ENCODE measurements at places on chromosomes 5 and 9. TPM values are rescaled to one million over a fixed set of nuclear protein-coding genes. Genes with fewer than 3 reads are reported as not detected.

Gene PCDHB10
- total RNA-seq = 1.1 TPM

Gene ST6GALNAC4
- 66.5 TPM for total RNA-seq

Gene PCA3
- not detected for total RNA-seq

Gene LMBRD2
- 12.7 TPM for total RNA-seq

Gene SPATA31A5
- not detected for total RNA-seq

Gene ALDH1A1
- total RNA-seq = 102 TPM

Gene CCL27
- not detected for total RNA-seq

Gene FOXD1
- 0.24 TPM for total RNA-seq

- no peak overlapping the region for H3K27ac ChIP-seq
- H3K4me3 ChIP-seq = no peak overlapping the region
- H3K4me1 ChIP-seq = no peaks in the 10 kb centered on the region
Measured at GRCh38 chr9:96448546-96449170, 1.3 kb upstream of the HABP4 start.

DNA sequence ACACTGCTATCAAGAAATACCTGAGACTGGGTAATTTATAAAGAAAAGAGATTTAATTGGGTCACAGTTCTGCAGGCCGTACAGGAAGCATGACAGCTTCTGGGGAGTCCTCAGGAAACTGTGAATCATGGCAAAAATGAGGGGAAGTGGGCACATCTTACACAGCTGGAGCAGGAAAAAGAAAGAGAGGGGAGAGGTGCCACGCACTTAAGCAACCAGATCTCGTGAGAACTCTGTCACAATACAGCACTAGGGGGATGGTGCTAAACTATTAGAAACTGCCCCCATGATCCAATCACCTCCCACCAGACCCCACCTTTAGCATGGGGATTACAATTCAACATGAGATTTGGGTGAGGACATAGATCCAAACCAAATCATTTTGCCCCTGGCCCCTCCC is 105.5 kb upstream of the CPLX2 start:
- no peaks in the 10 kb centered on the region for H3K4me1 ChIP-seq
- DNase-seq = no peak
- H3K4me3 ChIP-seq = no peak overlapping the region

GRCh38 chr5:83740741-83741140 is 20.1 kb upstream of the HAPLN1 start:
- no peaks in the 10 kb centered on the region for H3K27me3 ChIP-seq
- no peaks in the 10 kb centered on the region for H3K4me1 ChIP-seq
- no peak for DNase-seq
- H3K27ac ChIP-seq = no peak overlapping the region
- H3K36me3 ChIP-seq = no peaks in the 10 kb centered on the region

DNA sequence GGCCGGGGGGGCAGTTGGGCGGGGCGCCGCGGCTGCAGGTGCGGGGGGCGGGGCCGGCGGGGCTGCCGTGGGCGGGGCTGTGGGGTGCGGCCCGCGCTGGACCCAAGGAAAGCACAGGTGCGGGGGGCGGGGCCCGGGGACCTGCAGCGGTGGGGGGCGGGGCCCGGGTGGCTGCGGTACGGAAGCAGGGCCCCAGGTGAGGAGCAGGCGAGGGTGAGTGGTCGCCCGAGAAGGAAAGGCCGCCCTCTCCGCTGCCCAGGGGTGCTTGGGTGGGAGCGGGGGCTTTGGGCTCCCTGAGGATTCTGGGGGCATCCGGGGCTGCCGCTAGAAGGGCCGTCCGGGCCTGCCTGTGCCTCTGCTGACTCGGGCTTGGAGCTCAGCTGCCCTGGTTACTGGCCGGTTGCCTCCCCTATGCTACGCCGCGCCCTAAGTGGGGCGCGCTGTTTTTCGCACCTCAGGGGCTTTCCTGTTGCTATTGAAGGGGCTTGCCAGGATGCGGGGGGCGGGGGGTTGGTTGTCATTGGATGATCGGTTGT is 767 bp downstream of the RALGPS1 start:
- H3K27me3 ChIP-seq = no peaks in the 10 kb centered on the region
- no peak overlapping the region for H3K27ac ChIP-seq
- H3K36me3 ChIP-seq = no peaks in the 10 kb centered on the region
- peaks cover 4% of the 10 kb centered on the region for H3K4me1 ChIP-seq
- peak overlapping the region; percentile 56 for H3K4me3 ChIP-seq

- peaks cover 28% of the 10 kb centered on the region for H3K4me1 ChIP-seq
- H3K36me3 ChIP-seq = no peaks in the 10 kb centered on the region
- DNase-seq = peak; percentile 74
- no peaks in the 10 kb centered on the region for H3K27me3 ChIP-seq
- no peak overlapping the region for H3K4me3 ChIP-seq
- peak overlapping the region; percentile 47 for H3K27ac ChIP-seq
Measured at GRCh38 chr9:129183495-129184218, 5.6 kb upstream of the IER5L start.

GRCh38 chr5:81252904-81253303 is 19.8 kb downstream of the CKMT2 start:
- H3K4me3 ChIP-seq = no peak overlapping the region
- H3K36me3 ChIP-seq = no peaks in the 10 kb centered on the region
- H3K27ac ChIP-seq = no peak overlapping the region

- peaks cover 10% of the 10 kb centered on the region for H3K4me1 ChIP-seq
- peak overlapping the region; percentile 82 for H3K27ac ChIP-seq
- no peaks in the 10 kb centered on the region for H3K36me3 ChIP-seq
- H3K4me3 ChIP-seq = peak overlapping the region; percentile 81
Measured at GRCh38 chr9:122930541-122931225, 629 bp downstream of the ZBTB26 start.

- H3K4me1 ChIP-seq = no peaks in the 10 kb centered on the region
- no peaks in the 10 kb centered on the region for H3K36me3 ChIP-seq
- DNase-seq = no peak
- no peaks in the 10 kb centered on the region for H3K27me3 ChIP-seq
Measured at GRCh38 chr5:103621548-103621930, 59.0 kb upstream of the NUDT12 start.

DNA sequence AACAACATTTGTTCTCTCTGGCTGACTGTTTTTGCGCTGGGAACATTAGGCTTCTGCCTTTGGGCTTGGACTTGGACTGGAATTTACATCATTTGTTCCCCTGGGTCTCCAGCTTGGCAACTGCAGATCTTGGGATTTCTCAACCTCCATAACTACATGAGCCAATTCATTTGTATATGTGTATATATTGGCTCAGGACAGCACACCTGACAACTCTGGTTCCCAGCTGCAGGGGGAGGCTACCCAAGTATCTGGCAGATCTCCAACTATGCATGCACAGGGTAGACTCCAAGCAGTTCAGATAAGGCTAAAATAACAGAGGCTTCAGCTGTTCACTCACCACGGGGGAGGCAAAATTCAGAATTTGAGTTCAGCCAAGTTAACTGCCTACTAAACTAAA is 31.6 kb upstream of the F2RL1 start:
- H3K36me3 ChIP-seq = no peaks in the 10 kb centered on the region
- H3K4me1 ChIP-seq = no peaks in the 10 kb centered on the region
- peak; percentile 59 for DNase-seq
- H3K27me3 ChIP-seq = no peaks in the 10 kb centered on the region

DNA sequence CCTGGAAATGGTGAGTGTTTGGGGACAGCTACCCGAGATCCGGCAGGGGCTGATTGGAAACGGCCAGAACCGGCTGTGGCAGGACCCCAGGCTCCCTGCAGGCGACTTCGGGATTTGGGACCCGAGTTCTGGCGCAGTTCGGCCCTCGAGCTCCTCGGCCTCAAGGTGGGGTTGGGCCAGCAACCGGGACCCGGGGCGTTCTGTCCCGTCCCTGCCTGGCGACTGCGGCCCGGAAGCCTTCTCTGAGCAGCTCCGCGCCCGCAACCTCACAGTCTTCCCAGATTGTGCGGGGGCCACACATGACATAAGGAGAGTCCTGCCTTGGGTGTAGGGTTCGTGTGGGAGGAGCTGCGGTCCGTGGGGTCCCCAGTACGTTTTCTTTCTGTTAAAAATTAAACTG is 23.2 kb upstream of the NEURL1B start:
- no peak overlapping the region for H3K4me3 ChIP-seq
- H3K4me1 ChIP-seq = no peaks in the 10 kb centered on the region
- H3K36me3 ChIP-seq = no peaks in the 10 kb centered on the region
- H3K27me3 ChIP-seq = no peaks in the 10 kb centered on the region

- no peak overlapping the region for H3K4me3 ChIP-seq
- no peaks in the 10 kb centered on the region for H3K4me1 ChIP-seq
- H3K36me3 ChIP-seq = no peaks in the 10 kb centered on the region
- no peaks in the 10 kb centered on the region for H3K27me3 ChIP-seq
Measured at GRCh38 chr9:4862506-4863250, 69.9 kb downstream of the RCL1 start.

DNA sequence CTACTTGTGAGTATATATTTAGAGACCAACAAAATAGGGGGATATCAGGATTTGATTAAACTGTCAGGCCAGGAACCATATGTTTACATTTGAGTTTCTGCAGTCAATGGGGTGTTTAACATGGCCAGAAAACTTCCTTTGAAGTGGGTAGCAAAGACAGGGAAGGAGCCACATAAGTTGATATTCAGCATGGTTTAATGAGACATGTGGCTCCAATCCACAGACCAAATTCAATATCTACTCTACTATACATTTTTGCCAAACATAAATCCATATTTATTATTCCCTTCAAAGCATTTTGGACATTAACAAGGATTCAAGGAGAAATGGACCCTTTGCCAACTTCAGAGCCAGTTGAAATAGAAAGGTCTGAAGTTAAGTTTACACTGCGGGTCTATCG is 99.8 kb downstream of the TAF11L14 start:
- no peaks in the 10 kb centered on the region for H3K36me3 ChIP-seq
- H3K4me3 ChIP-seq = no peak overlapping the region

DNA sequence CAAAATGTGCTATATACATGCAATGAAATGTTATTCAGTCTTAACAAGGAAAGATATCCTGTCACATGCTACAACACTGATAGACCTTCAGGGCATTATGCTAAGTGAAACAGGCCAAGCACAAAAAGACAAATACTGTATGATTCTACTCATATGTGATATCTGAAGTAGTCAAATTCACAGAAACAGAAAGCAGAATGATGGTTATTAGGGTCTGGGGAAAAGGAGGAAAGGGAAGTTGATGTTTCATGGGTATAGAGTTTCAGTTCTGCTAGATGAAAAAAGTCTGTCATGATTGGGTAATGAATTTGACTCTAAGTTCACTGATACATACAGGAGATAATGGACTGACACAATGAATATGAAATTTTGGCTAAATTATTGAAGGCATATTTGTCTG is 11.2 kb upstream of the RIC1 start:
- H3K27ac ChIP-seq = no peak overlapping the region
- no peaks in the 10 kb centered on the region for H3K4me1 ChIP-seq
- no peaks in the 10 kb centered on the region for H3K36me3 ChIP-seq
- H3K4me3 ChIP-seq = no peak overlapping the region
- H3K27me3 ChIP-seq = no peaks in the 10 kb centered on the region

DNA sequence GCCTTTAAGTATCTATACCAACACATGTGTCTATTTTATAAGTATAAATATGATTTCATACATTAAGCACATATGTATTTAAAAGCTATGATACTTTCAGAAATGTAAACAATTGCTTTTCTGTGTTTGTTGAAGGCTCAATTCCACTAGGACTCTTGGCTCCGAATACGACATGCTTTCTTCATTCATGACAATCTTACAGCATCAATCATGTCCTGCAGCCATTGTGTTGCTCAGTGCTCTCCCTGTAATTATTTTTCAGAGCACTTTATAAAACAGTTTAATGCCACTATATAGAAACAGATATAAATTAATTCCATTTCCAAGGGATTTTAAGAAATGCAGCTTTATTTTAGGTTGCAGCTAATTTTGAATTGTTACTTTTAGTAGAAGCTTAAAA is 167.3 kb downstream of the TAF11L14 start:
- no peak overlapping the region for H3K4me3 ChIP-seq
- H3K27me3 ChIP-seq = no peaks in the 10 kb centered on the region
- no peak overlapping the region for H3K27ac ChIP-seq

- no peaks in the 10 kb centered on the region for H3K36me3 ChIP-seq
- no peak overlapping the region for H3K4me3 ChIP-seq
- no peaks in the 10 kb centered on the region for H3K27me3 ChIP-seq
- H3K4me1 ChIP-seq = no peaks in the 10 kb centered on the region
- no peak for DNase-seq
- H3K27ac ChIP-seq = no peak overlapping the region
Measured at GRCh38 chr9:27563738-27564430, 9.4 kb downstream of the C9orf72 start.

DNA sequence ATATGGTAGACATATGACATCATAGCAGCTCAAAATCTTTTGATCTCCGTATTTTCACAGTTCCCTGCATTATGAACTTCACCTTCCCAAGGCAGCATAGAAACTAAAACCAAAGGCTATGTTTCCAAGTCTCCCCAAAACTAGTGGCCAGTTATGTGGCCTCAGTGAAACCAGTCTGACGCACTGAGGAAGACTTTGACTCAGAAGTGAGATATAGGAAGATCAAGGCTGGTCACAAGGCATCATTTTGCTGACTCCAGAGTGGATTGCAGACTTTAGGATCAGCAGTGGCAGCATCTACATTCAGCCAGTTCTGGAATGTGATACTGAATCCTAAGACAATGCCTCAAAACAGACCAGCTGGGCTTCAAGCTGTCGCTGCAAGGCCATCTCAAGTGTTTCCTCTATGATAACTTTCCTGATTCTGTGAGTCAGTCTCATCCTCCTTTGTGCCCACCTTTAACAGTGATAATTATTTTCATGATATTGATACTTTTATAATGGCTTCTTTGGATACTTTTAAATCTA is 34.4 kb upstream of the ELL2 start:
- H3K27me3 ChIP-seq = no peaks in the 10 kb centered on the region
- no peak overlapping the region for H3K4me3 ChIP-seq
- no peaks in the 10 kb centered on the region for H3K36me3 ChIP-seq
- no peaks in the 10 kb centered on the region for H3K4me1 ChIP-seq
- no peak for DNase-seq
- no peak overlapping the region for H3K27ac ChIP-seq

GRCh38 chr9:34127035-34127948 is 794 bp upstream of the DCAF12 start:
- peak; percentile 26 for DNase-seq
- H3K27me3 ChIP-seq = no peaks in the 10 kb centered on the region
- H3K27ac ChIP-seq = peak overlapping the region; percentile 95
- peak overlapping the region; percentile 98 for H3K4me3 ChIP-seq
- peaks cover 10% of the 10 kb centered on the region for H3K4me1 ChIP-seq

DNA sequence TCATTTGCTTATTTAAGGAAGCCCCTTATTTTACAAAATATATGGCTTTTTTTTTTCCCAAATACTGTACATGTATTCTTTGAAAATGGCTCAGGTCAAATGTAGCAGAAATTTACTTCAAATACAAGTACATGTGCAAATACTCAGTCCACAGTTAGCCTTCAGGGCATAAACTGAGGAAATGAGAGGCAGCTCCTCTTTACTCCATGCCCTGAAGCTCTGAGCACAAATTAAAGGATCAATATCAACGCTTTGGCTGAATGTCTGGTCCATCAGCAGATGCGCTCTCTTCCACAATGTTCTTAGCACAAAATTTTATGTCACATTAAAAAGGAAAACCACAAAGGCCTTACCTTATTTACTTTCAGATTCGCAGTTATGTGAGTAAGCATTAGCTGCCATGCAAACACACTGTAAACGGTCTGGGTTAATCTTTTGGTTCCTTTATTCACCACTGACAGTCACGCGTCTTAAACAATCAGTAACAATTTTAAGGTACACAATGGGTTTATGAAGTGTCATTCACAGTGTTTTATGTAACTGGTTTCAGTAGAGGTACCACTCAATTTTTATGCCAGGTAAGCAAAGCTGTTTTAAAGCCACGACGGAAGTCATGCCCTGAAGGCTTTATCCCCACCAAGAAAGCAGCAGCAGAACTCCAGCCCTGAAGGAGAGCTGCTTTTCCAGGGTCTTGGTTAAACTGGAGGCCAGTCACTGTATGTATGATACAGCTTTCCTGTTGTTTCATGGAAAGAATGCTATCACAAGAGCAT is 103.4 kb downstream of the OTULIN start:
- no peak for DNase-seq
- no peaks in the 10 kb centered on the region for H3K4me1 ChIP-seq
- H3K27me3 ChIP-seq = no peaks in the 10 kb centered on the region
